Cortex of kidney (tissue), 1 donor: ENCODE measurements at places on chromosomes 13 and 19.

- DNase-seq, result no peak
Observed at GRCh38 chr19:42275103-42275502, 6.1 kb downstream of the CIC start.

DNA sequence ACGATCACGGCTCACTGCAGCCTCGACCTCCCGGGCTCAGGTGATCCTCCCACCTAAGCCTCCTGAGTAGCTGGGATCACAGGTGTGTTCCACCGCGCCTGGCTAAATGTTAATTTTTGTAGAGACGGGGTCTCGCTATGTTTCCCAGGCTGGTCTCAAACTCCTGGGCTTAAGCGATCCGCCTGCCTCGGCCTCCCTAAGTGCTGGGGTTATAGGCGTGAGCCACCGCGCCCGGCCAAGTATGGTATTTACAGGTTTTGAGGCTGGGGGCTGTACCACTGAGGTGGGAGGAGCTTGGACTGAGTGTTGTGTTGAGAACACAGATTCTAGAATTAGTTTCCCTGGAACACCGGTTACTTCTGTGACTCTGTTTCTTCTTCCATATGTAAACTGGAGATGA is 452 bp upstream of the PPM1N start:
- no peak for DNase-seq

DNA sequence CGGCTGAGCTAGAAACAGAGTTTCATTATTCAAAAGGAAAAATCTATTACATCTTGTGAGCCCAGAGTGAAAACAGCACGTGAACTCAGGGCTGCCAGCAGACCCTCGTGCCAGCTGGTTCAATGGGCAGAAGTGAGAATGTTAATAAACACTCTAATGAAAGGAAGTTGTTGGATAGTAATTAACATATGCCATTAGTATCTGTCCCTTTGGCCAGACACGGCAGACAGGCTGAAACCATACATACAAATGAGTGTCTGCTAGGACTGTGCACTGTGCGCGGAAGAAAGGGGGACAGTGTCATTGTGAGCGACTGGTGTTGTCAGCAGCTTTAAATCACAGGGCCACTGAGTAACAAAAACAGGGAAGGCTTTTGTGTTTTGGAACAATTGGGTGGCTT is 121.9 kb upstream of the TSC22D1 start:
- DNase-seq, result no peak

GRCh38 chr13:48575031-48575430 is 42.2 kb upstream of the RCBTB2 start:
- DNase-seq, result no peak

DNA sequence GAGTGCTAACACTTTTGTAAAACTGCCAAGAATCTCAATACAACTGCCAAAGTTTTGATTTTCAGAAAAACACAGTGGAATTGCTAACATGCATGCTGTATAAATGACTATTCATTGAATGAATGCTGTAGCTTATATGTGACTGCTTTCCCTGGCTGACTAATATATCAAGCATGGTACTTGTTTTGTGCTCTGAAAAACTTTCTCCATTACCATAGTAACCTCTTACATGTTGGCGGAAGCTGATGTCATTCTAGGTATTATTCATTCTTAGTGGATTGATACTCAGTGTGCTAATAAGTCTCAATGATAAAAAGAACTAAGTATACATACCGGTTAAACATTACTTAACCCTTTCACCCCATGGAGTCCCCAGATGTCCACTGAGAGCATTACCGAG is 166.1 kb upstream of the MYO16 start:
- DNase-seq, result no peak

- no peak for DNase-seq
Observed at GRCh38 chr13:61415749-61416148, at the start of gene PCDH20. Gene PCDH20, minus strand, starts transcription at chr13:61415849. Its CDS starts 691 bp downstream, at chr13:61415158.

GRCh38 chr13:31591642-31592233 is 147.6 kb upstream of the RXFP2 start:
- no peak for DNase-seq

GRCh38 chr13:26539738-26540292 is 17.7 kb upstream of the WASF3 start:
- DNase-seq, result no peak

DNA sequence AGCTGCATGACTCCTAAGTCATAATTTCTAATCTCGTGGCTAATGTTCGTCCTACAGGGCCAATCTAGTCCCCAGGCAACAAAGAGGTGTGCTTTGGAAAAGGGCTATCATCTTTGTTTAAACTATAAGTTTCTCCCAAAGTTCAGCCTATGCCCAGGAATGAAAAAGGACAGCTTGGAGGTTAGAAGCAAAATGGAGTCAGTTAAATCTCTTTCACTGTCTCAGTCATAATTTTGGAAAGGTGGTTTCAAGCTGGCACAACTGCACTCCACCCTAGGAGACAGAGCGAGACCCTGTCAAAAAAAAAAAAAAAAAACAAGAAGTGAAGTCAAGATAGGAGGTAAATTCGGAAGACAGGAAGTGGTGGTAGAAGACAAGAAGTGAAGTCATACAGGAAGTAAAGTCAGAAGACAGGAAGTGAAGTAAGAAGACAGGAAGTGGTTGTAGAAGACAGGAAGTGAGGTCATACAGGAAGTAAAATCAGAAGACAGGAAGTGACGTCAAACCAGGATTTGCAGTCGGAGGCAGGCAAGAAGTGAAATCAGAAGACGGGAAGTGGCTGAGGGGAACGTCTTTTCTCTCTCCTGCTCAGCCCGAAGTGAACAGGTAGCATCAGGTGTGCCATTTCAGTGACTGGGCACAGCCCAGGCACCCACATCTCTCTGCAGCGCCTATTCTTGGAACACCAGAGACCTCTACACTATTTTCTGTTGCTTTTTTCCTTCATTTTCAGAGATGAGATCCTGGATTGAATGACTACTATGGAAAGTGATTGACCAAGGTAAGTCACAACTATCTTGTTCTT is 32.2 kb downstream of the GP6 start:
- no peak for DNase-seq

- no peak for DNase-seq
Observed at GRCh38 chr13:43116242-43116641, 92.9 kb downstream of the DNAJC15 start.

DNA sequence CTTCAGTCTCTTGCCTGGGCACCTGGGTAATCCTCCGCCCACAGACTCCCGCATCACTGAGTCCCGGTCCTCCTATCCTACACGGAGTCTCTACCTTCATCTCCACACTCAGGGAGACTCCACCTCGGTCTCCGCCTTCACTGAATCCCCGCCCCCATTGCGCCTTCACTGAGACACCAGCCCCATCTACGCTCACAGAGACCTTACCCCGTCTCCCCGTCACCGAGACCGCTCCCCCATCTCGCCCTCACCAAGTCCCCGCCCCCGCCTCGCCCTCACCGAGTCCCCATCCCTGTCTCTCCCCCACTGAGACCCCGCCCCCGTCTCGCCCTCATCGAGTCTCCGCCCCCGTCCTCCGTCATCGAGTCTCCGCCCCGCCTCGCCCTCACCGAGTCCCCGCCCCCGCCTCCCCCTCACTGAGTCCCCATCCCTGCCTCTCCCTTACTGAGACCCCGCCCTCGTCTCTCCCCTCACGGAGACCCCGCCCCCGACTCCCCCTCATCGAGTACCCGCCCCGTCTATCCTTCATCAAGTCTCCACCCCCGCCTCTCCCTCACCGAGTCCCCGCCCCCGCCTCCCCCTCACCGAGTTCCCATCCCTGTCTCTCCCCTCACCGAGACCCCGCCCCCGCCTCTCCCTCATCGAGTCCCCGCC is 23.1 kb upstream of the ZNF846 start:
- DNase-seq, result no peak

DNA sequence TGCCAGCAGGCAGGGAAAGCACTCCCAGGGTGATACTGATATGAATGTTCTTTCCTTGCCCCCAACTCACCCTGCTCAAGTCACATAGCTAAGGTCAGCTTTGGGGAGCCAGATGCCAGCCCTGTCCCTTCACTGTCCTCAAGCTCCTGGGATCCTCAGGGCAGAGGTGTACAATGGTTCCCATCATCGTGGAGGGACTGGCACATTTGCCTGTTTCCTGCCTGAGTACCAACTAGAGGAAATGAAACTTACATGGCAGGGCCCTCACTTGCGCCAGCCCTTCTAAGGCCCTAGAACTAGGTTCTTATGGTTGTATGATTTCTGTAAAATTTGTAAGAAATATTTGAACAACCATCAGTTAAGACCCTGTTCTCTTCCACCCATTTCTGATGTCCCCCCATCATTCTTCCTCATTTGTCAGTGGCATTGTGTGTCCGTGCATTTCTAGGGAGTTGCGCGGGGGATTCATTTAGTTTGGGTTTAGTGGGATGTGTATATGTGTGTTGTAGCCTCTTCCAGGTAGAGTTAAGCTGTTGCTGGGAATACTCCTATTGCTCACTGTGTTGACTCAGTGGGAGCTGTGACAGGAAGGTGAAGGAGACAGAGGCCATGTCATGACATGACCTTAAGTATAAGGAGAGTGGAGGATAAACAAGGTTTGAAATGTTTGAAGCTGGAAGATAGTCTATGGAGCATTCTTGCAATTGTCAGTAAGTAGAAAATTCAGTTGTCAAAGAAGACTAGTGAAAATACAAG is 41.3 kb upstream of the RCBTB2 start:
- DNase-seq, result no peak
